ENCODE measurements at places on chromosomes 1 and 21.
A peak's percentile ranks its signal among the peaks of the same experiment; 100 is the strongest.

- DNase-seq, result no peak
Measured at GRCh38 chr1:181936269-181936668, 125.2 kb downstream of the ZNF648 start.

GRCh38 chr1:203649551-203649998 is 22.9 kb downstream of the ATP2B4 start:
- no peak for DNase-seq

DNA sequence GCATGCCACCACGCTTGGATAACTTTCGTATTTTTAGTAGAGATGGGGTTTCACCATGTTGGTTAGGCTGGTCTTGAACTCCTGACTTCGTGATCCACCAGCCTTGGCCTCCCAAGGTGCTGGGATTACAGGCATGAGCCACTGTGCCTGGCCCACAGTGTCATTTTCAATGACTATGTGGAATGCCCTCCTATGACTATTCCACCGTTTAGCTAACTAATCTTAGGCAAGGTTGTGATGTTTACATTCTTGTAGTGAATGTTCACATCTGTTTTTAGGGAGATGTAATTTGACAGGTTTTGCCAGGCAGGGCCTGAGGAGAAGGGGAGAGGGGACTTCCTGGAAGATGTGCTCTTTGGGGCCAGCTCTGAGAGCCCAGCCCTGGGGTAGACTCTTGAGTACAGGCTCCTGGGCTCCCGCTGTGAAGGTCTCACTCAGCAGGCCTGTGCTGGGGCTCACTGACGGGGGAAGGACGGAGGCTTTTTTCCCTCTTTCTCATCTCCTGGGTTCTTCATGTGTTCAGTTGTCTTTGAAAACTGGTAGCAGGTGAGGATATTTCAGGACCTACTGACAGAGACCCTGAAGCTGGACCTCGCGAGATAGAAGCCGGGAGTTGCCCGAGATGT is 13.2 kb downstream of the COQ8A start:
- DNase-seq, result no peak

GRCh38 chr1:5645929-5646328 is 346.3 kb downstream of the NPHP4 start:
- DNase-seq, result no peak

GRCh38 chr1:25173809-25174340 is 58.4 kb downstream of the SYF2 start:
- DNase-seq, result no peak

DNA sequence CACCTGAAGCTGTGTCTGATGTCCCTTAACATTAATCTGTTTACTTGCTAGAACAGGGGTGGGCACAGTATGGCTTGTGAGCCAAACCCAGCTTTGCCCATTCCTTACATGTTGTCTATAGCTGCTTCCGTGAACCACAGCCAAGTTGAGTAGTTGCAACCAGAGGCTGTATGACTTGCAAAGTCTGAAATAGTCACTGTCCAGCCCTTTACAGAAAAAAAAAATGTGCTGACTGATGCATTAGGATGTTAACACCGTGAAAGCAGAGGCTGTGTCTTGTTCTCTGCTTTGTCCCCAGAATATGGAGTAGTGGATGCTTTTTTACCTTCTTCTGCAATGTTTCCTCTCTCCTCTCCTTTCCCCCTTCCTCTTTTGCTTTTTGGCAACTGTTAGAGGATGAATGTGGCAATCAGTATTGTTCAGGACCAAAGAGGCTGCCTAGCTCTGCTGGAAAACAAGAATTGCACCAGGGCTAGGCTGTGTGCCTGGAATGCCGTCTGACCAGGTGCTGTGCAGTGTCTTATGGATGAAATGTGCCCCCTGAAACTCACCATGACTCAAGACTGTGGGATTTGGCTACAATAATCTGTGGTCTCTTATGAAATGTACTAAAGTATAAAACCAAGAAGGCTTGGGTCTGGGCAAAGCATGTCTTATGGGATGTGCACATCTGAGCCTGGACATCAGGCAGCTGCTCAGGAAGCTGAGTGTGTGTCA is 79.6 kb upstream of the GCLM start:
- DNase-seq, result peak; percentile 23

- no peak for DNase-seq
Measured at GRCh38 chr1:225114354-225114990, 185.0 kb downstream of the DNAH14 start.

DNA sequence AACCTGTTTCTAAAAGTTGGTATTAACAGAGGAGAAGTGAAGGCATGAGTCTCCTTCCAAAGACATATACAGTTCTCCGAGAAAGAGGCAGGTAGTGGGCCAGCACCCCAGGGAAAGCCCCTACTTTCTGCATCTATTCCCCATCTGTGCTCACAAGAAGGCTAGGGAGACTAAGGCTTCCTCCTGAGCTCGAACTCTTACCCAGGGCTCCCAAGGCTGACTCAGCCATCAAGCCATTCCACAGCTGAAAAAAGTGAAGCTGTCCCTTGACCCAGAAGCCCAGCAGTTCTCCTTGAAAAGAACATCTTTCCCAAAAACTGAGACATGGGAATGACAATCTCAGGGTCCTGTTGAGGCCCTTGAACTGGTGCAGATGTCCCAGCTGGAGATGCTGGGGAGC is 1.9 kb upstream of the PADI3 start:
- no peak for DNase-seq

- no peak for DNase-seq
Measured at GRCh38 chr1:180116964-180117763, 37.5 kb upstream of the QSOX1 start.

- no peak for DNase-seq
Measured at GRCh38 chr1:225847610-225848009, 34.6 kb downstream of the TMEM63A start.

- DNase-seq, result no peak
Measured at GRCh38 chr1:18922319-18922726, 20.0 kb upstream of the ALDH4A1 start.

DNA sequence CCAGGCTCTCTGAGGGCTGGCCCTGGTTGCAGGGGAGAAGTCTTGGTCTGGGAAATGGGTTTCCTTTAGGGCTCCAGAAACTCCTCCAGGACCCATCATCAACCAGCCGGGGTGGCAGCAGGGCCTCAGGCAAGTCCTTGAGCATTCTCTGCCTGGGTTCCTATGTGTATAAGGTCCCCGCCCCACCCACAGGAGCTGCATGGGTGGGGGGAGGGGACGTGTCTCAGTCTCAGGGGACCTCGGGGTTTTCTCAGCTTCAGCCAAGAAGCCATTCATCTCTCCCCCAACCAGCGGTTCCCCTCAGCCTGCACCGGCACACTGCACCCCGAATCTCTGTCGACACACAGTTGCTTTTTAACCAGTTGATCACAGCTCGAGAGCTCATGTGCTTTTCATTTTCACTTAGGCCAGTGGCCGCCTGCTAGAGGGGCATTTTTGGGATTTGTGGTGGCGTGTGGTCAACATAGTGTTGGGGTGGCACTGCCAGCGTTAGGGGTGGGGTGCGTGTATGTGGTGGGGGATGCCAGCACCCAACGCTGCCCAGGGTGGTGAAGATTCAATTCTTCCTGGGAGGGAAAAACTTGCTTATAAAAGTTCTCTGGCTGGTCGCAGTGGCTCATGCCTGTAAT is 6.5 kb downstream of the RUNX3 start:
- no peak for DNase-seq

DNA sequence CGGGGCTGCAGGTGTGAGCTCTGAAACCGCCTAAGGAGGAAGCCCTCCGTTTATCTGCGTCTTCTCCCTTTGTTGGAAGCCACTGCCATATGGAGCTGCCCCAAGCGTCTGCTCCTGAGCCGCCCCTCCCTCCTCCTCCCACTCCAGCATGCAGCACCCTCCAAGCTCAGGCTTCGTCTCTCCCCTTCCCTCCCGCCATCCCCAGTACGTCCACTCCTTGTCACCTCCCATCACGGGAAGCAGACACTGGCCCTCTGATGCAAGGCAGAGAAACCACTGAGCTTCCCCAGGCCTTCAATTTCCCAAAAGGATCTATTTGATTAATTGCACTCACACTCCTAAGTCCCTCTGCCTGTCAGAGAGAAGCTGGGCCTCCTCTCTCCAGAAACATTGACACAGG is 52.5 kb downstream of the NFASC start:
- no peak for DNase-seq

DNA sequence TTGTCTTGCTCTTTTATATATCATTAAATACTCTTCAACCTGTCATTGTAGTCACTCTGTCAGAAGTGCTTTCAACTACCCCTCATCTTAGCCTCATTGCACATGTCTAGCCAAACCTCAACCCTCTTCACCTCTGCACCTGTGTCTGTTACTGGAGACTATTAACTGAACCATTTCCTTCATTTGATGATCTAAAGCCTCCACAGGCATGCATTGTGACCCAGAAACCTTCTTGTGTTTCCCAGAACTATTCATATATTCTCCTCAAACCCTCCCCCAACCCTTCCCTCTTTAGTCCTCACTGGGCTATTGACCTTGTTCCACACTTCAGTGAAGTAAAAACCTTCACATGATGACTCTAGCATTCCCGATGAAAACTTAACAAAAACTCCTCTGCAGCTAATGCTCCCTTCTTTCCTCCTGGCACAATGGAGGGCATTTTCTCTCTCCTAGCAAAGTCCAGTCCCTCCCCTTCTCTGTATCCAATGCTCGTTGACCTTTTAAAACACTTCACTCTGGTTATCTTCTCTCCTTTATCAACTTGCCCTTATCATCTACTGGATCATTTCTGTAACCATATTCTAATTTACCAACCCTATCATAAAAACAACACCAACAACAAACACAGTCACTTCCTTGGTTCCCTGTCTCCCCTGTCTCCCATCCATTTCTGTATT is 86.1 kb downstream of the BACH1 start:
- DNase-seq, result no peak

DNA sequence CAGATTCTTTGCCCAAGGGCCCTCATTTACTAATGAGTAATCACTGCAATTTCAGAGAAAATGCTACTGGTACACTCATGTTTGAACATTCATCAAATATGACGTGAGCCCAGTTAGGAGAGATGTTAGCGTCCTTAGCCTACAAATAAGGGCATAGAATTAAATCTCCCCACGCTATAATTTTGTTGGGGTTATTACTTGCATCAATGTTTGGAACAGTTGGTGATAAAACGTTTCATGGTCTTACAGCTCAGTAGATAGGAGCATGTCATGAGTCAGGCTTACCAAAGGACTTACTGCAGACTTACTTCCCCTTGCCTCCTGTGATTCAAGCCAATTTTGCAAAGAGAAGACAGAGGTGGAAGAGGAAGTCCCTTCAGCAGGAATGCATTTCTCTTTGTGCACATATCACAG is 304.0 kb downstream of the KIF26B start:
- DNase-seq, result peak; percentile 14

DNA sequence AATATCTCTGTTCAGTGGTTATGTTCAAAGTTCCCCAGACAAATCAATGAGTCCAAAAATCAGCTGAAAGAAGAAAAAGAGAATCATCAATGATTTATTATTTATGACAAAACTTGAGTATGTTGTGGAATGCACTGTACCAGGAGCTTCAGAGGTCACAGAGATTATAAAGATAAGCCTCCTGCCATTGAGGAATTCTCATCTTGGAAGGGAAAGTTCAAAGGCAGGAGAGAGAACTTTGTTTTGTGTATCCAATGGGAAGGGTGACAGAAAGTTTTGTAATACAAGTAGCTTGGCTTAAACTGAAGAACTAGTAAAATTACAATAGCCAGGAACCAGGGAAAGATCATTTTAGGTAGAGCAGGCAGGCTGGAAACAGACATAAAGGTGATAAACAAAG is 367.7 kb downstream of the VAV3 start:
- DNase-seq, result no peak

DNA sequence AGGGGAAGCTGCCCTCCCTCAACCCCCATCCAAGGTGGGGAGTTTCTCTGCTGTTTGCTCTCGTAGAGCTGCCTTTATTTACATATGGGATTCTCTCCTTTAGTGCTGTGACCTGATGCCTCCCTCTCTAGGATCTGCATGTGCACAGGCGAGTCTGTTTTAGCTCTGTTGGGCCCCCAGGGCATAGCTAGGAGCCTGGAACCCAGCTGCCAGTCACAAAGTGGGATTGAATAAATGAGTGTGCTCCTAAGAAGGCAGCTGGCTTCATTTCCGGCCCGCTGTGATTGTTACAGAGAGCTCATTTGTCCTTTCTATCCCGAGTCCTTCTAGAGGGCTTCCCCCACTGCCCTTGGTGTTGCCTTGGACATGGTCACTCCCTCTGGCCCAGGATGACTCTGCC is 176.6 kb downstream of the GRIK3 start:
- DNase-seq, result no peak

DNA sequence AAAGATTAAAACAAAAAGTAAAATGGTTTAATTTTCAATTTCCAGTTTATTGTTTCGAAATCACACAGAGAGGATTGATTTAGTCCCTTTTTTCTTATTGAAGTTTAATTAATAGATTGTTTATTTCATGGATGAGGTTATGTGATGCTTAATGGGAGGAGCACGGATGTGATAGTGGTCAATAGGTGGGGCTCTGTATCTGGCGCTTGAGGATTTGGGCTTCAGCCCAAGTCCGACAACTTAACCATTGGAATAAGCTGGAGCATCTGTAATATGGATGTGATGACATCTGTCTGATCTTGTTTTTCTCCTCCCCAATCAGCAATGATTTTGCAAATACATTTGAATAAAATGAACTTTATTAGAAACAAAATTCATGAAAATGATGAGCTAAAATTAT is 169.2 kb downstream of the LYPLAL1 start:
- DNase-seq, result no peak

DNA sequence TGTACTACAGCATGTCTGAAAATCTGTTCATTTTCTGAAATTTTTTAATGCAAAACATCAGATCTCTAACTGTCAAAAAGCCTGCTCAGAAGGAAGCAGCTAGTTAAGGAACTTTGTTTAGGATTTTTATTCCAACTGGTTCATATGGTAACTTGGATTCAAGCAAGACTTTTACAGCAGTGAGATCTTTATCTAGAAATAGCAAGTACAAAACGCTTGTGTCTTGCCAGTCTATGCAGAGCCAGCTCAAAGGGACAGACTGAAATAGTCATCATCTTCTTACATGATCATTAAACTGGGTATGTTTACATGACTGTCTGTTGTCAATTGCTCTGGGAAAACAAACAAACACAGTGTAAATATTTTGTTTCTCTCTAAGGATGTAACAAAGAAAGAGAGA is 37.6 kb downstream of the DDAH1 start:
- DNase-seq, result no peak

GRCh38 chr1:162412002-162412401 is at the start of gene SH2D1B:
Gene SH2D1B (minus strand): TSS chr1:162412136. CDS start chr1:162412016, 120 bp downstream.
- DNase-seq, result peak; percentile 11

- DNase-seq, result no peak
Measured at GRCh38 chr1:22652881-22653316, at the start of gene C1QB. Gene C1QB (plus strand): TSS chr1:22653236. CDS start chr1:22659463, 6,227 bp downstream.

Data from kidney capillary endothelial cell (primary cell).